ENCODE measurements at places on chromosomes 2 and 18.

DNA sequence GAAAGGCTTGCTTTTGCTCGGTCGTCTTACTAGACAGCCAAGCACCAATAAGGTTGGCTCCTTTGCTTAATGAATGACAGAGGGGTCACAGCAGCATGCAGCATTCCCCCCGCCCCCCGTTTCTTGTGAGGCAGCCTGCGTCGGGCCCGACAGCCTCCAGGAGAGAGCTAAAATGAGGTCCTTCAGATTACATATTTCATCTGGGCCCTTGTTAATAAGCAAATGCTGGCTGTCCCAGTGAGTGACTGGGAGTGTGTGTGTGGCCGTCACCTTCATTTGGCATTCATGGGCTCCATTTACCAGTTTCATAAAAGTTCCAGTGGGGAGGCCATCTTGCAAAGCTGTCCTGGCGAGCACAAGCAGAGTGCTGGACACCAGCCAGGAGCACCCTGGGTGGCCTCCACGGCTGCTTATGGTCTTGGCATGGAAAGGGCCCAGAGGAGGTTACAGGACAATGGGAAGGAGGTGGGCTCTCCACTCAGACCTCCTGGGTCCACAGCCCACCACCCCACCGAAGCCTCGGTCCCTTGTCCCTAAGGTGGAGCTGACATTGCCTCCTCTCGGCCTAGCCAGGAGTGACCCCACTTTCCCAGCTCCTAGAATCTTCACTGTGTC, 37.2 kb downstream of the ODC1 start:
- no peak overlapping the region for H3K27ac ChIP-seq
- DNase-seq: no peak
- H3K4me1 ChIP-seq: peaks cover 40% of the 10 kb centered on the region
- H3K27me3 ChIP-seq: peaks cover 18% of the 10 kb centered on the region
- no peak overlapping the region for H3K4me3 ChIP-seq
- H3K36me3 ChIP-seq: peaks cover 9% of the 10 kb centered on the region

DNA sequence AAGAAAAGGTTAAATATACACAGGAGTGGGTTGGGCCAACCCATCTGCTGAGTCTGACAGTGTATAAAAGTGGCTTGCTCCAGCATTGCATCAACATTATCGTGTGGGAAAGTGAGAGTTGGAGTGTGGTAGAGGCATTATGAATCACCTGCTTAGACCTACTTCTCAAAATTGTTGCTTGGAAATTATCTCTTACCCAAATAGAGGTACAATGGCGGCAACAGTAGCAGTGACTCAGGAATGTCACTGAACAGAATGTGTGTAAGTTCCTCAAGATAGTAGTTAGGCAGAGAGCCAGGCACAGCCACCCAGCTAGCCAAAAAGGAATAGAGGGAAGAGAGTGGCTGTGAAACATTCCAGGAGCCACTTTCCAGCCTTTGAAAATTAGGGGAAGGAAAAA, 616.0 kb downstream of the NUP35 start:
- H3K4me3 ChIP-seq: no peak overlapping the region
- H3K27ac ChIP-seq: no peak overlapping the region
- no peaks in the 10 kb centered on the region for H3K27me3 ChIP-seq
- DNase-seq: no peak
- H3K4me1 ChIP-seq: no peaks in the 10 kb centered on the region

- no peak overlapping the region for H3K27ac ChIP-seq
- DNase-seq: no peak
- peaks cover 41% of the 10 kb centered on the region for H3K4me1 ChIP-seq
- H3K27me3 ChIP-seq: peaks cover 15% of the 10 kb centered on the region
- no peak overlapping the region for H3K4me3 ChIP-seq
These were observed 123.2 kb downstream of the KCTD1 start for GRCh38 chr18:26425148-26425531.

DNA sequence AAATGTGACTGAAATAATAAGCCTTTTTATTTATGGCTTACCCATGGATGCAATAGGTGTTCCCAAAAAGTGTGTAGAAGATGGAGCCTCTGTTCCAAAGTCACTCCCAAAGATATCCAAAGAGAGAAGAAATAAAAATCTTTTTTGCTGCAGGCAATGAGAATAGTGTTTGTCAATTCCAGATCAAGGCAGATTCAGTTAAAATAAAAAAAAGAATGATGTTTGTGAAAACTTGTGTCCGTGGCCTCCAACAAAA, 43.9 kb downstream of the COMMD1 start:
- H3K36me3 ChIP-seq: peaks cover 30% of the 10 kb centered on the region
- no peak overlapping the region for H3K4me3 ChIP-seq
- peak overlapping the region; percentile 98 for H3K27ac ChIP-seq
- H3K4me1 ChIP-seq: peaks cover 44% of the 10 kb centered on the region
- no peaks in the 10 kb centered on the region for H3K27me3 ChIP-seq
- DNase-seq: no peak

- H3K36me3 ChIP-seq: peaks cover 6% of the 10 kb centered on the region
- H3K27me3 ChIP-seq: no peaks in the 10 kb centered on the region
- H3K4me1 ChIP-seq: peaks cover 16% of the 10 kb centered on the region
These were observed 185.1 kb upstream of the SMAD7 start for GRCh38 chr18:49135877-49136276.

GRCh38 chr2:55430211-55430975, 10.7 kb upstream of the CCDC88A start:
- no peak overlapping the region for H3K27ac ChIP-seq
- H3K4me1 ChIP-seq: peaks cover 10% of the 10 kb centered on the region
- peaks cover 3% of the 10 kb centered on the region for H3K27me3 ChIP-seq
- H3K4me3 ChIP-seq: no peak overlapping the region
- H3K36me3 ChIP-seq: no peaks in the 10 kb centered on the region

DNA sequence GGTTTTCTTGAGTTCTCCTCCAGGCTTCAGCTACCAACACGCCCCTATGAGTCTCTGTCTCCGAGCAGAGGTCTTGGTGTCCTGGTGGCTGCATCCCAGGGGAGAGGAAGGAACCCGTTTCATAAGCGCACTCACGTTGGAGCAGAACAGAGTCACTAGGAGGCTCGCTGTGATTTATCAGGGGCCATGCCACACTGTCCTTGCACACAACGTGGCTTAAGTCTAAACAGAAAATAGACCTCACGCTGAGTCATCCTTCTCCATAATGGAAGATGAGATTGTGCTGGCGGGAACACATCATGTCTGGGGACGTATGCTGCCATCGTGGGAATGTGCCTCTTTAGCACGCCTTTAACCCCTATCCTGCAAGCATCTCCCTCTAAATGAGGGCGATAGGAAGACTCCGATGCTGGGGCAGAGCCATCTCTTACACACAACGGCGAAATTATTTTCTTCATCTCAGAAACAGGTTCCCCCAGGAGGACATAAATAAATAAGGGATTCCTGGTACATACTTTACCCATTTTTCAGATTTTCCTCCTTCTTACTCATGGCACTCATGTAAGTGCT, 211.4 kb downstream of the KLHL29 start:
- peaks cover 70% of the 10 kb centered on the region for H3K4me1 ChIP-seq
- peak overlapping the region; percentile 82 for H3K27ac ChIP-seq
- no peaks in the 10 kb centered on the region for H3K36me3 ChIP-seq
- no peak for DNase-seq

DNA sequence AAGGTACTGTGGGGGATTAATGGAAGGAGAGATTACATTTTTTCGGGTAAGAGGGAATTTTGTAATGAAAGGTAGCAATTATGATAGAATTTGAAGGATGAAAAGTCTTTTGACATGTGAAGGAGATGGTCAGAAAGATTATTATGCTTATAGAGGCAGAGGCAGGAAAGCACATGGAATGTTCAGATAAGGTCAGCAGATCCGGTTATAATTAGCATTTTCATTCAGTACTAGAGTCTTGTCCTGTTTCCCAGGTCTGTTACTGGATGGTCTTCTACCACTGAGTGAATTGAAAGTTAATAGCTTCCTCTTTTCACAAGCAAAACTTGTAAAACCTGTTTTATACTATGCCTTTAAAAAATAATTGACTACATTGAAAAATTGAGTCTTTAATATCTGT, 116.9 kb downstream of the PHLPP1 start:
- peaks cover 10% of the 10 kb centered on the region for H3K4me1 ChIP-seq
- DNase-seq: no peak
- peaks cover 51% of the 10 kb centered on the region for H3K36me3 ChIP-seq
- no peak overlapping the region for H3K4me3 ChIP-seq
- no peaks in the 10 kb centered on the region for H3K27me3 ChIP-seq

DNA sequence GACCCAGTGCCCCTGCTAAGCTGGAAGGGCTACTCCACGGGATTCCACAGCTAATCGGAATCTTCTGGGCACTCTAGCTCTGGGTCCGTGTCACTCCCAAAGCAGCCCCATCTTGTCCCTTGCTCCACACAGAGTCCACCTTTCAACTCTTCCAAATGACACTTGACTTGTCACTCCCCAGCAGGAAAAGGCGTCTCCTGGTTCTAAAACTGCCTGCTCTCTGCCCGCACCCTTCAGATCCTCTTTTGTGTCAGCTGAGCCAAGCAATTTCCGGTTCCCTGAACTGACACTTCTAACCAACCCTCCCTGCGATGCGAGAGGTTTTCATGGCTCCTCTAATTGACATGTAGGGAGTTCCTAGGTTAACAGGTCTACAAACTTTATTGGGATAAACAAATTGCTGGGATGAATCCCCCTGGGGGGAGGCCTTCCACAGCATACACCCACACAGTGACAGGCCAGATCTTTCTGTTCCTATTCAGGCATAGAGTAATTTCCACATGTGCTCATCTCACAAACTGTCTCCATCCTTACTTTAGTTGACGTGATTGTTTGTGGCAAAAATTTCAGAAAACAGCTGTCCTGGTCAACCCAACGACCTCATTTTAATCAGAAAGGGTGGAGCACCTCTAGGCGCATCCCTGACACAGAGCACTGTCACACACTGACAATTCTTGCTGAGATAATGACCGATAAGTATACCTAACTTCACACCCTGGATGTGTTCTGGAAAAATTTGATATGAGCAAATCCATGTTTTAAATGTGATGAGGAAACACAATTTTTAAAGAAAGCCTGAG, 104.9 kb downstream of the RBMS1 start:
- DNase-seq: no peak
- H3K27me3 ChIP-seq: no peaks in the 10 kb centered on the region
- H3K4me3 ChIP-seq: peak overlapping the region; percentile 32
- peak overlapping the region; percentile 64 for H3K27ac ChIP-seq
- H3K4me1 ChIP-seq: peaks cover 58% of the 10 kb centered on the region

- H3K27me3 ChIP-seq: peaks cover 4% of the 10 kb centered on the region
- H3K4me1 ChIP-seq: peaks cover 12% of the 10 kb centered on the region
- H3K27ac ChIP-seq: no peak overlapping the region
- H3K36me3 ChIP-seq: no peaks in the 10 kb centered on the region
- DNase-seq: no peak
- H3K4me3 ChIP-seq: no peak overlapping the region
These were observed 67.3 kb upstream of the TEX51 start for GRCh38 chr2:126831234-126832005.

- no peak overlapping the region for H3K27ac ChIP-seq
- H3K36me3 ChIP-seq: peaks cover 39% of the 10 kb centered on the region
- H3K27me3 ChIP-seq: no peaks in the 10 kb centered on the region
- H3K4me1 ChIP-seq: peaks cover 26% of the 10 kb centered on the region
These were observed 10.0 kb downstream of the RAPGEF4 start for GRCh38 chr2:172745636-172746035.

- no peak for DNase-seq
- no peak overlapping the region for H3K4me3 ChIP-seq
- peaks cover 6% of the 10 kb centered on the region for H3K27me3 ChIP-seq
- H3K36me3 ChIP-seq: no peaks in the 10 kb centered on the region
These were observed 52.5 kb downstream of the KCNE4 start for GRCh38 chr2:223104336-223105132.

GRCh38 chr2:156647377-156648010, 211.3 kb downstream of the GPD2 start:
- H3K4me1 ChIP-seq: no peaks in the 10 kb centered on the region
- no peak overlapping the region for H3K4me3 ChIP-seq
- no peak overlapping the region for H3K27ac ChIP-seq
- H3K36me3 ChIP-seq: no peaks in the 10 kb centered on the region
- DNase-seq: no peak

GRCh38 chr2:12416600-12416999, 300.1 kb upstream of the TRIB2 start:
- H3K36me3 ChIP-seq: peaks cover 5% of the 10 kb centered on the region
- peaks cover 21% of the 10 kb centered on the region for H3K4me1 ChIP-seq
- H3K27ac ChIP-seq: peak overlapping the region; percentile 45
- H3K27me3 ChIP-seq: no peaks in the 10 kb centered on the region
- no peak overlapping the region for H3K4me3 ChIP-seq

DNA sequence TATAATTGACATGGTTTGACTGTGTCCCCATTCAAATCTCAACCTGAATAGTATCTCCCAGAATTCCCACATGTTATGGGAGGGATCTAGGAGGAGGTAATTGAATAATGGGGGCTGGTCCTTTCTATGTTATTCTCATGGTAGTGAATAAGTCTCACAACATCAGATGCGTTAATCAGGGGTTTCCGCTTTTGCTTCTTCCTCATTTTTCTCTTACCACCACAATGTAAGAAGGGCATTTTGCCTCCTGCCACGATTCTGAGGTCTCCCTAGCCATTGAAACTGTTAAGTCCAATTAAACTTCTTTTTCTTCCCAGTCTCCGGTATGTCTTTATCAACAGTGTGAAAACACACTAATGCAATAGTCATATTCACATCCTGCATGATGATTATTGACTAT, 1073.3 kb upstream of the CDH2 start:
- no peak overlapping the region for H3K27ac ChIP-seq
- peaks cover 2% of the 10 kb centered on the region for H3K27me3 ChIP-seq
- no peak for DNase-seq
- H3K4me1 ChIP-seq: no peaks in the 10 kb centered on the region
- no peak overlapping the region for H3K4me3 ChIP-seq
- H3K36me3 ChIP-seq: no peaks in the 10 kb centered on the region

DNA sequence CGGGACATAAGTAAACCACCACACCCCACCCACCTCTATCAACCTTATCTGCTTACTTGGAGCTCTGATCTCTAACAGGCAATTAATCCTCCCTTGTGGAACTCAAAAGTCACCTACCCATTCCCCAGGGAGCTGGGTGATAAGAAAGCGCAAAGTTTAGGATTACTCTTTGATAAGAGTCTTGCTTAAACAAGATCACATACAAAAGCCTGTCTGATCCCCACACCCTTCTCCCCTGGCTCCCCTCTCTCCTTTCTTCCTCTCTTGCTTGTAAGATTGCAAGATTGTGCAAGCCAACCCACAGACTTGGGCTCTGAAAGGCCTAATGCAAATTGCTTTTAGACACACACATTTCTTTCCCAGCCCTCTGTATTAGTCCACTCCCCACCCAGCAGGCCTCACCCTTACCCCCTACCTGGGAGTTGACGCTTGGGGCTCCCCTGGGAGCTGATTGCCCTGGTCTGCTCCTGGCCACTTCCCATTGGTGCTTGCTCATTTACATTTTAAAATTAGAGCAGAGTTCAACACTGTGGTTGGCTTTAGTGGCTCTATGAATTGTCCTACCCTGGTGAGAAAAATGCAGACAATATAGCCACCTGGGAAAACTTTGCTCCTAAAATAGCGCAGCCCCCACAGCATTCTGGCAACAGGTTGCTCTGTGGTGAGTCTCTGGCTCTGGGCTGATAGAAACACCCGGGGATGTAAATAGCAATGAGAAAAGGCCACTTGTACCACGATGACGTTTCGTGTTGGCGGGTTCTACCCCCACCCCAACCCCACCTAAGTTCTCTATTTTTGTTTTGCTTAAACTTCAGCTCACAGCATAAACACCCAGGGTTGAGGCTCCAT, 92.8 kb upstream of the MSH2 start:
- peaks cover 7% of the 10 kb centered on the region for H3K27me3 ChIP-seq
- H3K27ac ChIP-seq: peak overlapping the region; percentile 61
- DNase-seq: no peak

GRCh38 chr18:73986711-73987110, 160.9 kb downstream of the FBXO15 start:
- no peak for DNase-seq
- H3K27ac ChIP-seq: no peak overlapping the region
- H3K36me3 ChIP-seq: peaks cover 11% of the 10 kb centered on the region
- no peak overlapping the region for H3K4me3 ChIP-seq
- H3K4me1 ChIP-seq: peaks cover 14% of the 10 kb centered on the region
